ENCODE measurements at places on chromosomes 7 and 10.

GRCh38 chr7:127899411-127899810 is 131.8 kb downstream of the LRRC4 start:
- no peak for DNase-seq

GRCh38 chr10:23512355-23513058 is 73.6 kb downstream of the OTUD1 start:
- peak; percentile 7 for DNase-seq

GRCh38 chr10:71419002-71419540 is 22.4 kb downstream of the CDH23 start:
- no peak for DNase-seq

GRCh38 chr10:14909101-14909500 is 30.4 kb downstream of the SUV39H2 start:
- no peak for DNase-seq

GRCh38 chr7:3464900-3465622 is 164.0 kb downstream of the SDK1 start:
- DNase-seq, result peak; percentile 0

DNA sequence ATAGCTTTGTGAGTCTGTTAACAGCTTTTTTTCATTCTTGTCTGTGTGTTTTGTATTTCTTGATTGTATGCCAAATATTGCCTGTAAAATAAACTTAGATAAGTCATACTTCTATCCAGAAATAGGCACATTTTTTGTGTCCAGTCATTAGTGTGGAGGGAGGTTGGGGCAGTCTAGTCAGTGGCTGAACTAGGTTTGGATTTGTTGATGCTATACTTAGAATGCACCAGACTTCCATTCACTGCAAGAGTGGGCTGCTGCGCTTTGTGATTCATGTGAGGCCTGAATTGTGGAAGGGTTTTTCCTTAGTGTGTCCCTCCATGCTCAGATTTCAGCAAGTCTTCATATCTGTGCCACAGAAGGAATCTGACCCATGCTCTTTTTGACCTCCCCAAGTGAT is 50.0 kb downstream of the TRUB1 start:
- DNase-seq, result no peak

- no peak for DNase-seq
Observed at GRCh38 chr10:86218842-86219241, 147.8 kb downstream of the GRID1 start.

DNA sequence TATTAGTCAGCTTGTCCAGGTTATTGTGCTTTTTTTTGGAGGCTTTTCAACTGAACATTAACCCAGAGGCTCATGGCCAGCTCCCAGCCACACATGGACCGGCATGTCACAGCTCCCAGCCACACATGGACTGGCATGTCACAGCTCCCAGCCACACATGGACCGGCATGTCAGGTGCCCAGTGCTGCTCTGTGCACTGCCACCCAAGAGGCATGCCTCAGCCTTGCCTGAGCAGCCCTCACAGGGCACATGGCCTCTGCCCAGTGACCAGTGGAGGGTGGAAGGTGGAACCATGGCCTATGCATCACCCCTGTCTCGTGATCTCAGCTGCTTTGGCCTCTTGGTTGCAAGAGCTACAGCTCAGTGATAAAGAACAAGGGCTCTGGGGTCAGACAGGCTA is 119.8 kb downstream of the OAT start:
- DNase-seq, result no peak

DNA sequence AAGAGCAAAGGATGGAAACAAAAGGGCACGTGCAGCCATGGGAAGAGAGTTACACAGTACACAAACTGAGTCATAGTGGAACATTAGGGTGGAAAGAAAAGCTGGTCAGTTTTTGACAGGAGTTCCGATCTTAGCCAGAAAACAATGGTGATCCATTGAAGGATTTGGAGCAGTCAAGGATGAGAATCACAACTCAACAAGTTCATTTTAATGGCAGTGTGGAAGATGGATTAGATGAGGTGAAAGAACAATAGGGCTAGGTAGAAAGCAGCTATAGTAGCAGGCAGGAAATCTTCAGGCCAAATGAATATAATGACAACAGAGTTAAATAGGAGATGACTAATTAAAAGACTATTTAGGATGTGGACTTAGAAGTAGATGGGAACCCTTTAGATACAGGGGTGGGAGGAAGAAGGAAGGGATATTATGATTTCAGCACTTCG is 136.3 kb downstream of the DOCK4 start:
- DNase-seq, result no peak

DNA sequence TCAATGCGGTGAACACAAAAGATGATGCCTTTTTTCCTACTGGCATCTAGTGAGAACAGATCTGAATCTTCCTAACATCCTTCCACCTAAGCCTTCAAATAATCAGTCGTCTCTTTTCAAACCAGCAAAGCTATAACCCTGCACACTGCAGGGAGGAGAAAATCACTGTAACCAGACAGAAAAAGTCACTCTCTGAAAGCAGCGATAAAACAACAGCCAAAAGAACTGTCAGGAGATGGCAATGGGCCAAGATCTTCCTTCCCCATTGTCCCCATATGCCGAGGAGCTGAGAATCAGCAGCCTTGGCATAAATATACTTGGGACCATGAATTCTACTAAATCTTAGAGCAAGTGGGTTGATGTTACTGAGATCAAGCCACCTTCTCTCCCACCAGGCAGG is 13.1 kb downstream of the FZD9 start:
- DNase-seq, result no peak

- DNase-seq, result no peak
Observed at GRCh38 chr10:113357681-113358300, 195.1 kb upstream of the HABP2 start.

GRCh38 chr7:45682358-45682735 is 108.2 kb downstream of the ADCY1 start:
- peak; percentile 17 for DNase-seq

GRCh38 chr7:87342231-87342630 is 3.2 kb upstream of the CROT start:
- DNase-seq, result no peak

- no peak for DNase-seq
Observed at GRCh38 chr10:62479523-62479922, 105.4 kb downstream of the ZNF365 start.

DNA sequence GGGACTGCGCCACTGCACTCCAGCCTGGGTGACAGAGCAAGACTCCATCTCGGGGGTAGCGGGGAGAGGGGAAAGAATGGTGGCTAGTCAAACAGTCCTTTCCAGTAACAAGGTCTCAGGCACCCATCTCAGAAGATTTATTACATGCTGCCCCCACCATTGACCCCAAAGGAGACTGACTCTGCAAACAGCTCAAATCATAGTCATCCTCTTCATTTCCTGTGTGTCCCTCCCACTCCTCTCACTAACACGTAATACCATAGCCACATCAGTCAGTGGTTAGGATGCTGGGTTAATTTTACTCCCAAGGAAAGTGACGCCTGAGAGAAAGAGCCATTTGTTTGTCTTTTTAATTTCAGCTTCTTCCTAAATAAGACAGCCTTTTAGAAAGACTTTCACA is 56.6 kb upstream of the BET1 start:
- DNase-seq, result no peak

DNA sequence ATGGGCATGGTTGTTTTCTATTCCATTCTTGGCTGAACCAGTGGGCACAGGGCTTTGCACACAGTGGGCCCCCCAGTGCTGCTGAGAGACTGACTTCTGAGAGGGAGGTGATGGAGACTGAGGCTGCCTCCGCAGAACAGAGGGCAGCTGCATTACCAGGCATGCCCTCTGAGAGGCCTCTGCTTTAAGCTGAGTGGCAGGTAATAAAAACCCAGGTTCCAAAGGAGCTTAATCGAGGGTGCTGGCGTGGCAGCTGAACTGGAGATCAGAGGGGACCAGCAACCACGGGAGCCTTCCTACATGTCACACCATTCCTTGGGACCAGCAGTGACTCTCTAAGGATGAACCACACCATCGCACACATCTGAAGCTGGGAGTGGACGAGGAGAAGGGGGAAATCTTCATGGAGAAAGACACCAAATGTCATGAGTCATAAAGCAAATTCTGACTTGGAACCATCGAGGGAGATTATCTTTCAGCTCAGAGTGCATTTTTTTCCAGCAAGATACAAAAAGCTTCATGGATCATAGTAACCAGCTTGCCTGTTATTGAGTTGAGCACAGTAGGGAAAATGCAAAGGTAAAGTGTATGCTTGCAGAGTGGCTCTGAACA is 24.6 kb downstream of the HIPK2 start:
- no peak for DNase-seq

DNA sequence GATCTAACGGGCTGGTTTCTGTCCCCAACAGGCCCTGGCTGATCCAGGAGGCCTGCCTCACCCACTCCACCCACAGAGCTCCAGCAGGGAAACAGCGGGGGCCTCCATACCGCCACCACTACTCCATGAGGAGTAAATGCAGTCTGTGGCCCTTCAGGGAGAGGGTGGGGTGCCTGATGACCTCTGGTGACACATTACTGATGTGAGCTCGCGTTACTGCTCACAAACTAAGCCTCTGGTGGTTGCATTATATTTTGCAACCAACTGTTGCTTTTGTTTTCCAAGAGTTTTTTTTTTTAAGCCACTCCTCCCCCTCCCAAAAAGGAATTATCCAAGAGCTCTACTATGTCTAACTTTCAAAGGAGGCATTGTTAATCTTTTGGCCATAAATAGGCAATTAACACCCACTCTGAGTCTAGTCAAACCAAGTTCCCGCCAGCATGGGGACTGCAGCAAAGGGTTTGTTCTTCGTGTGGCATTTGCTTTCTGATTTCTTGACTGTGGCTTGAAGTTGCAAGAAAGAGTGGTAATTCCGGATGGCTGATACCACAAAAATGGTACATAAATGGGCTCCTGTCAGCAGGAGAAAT is 72.6 kb downstream of the FAM53B start:
- DNase-seq, result peak; percentile 78
